ENCODE measurements at places on chromosomes 5 and 9. TPM values are rescaled to one million over a fixed set of nuclear protein-coding genes. Genes with fewer than 3 reads are reported as not detected.

DNA sequence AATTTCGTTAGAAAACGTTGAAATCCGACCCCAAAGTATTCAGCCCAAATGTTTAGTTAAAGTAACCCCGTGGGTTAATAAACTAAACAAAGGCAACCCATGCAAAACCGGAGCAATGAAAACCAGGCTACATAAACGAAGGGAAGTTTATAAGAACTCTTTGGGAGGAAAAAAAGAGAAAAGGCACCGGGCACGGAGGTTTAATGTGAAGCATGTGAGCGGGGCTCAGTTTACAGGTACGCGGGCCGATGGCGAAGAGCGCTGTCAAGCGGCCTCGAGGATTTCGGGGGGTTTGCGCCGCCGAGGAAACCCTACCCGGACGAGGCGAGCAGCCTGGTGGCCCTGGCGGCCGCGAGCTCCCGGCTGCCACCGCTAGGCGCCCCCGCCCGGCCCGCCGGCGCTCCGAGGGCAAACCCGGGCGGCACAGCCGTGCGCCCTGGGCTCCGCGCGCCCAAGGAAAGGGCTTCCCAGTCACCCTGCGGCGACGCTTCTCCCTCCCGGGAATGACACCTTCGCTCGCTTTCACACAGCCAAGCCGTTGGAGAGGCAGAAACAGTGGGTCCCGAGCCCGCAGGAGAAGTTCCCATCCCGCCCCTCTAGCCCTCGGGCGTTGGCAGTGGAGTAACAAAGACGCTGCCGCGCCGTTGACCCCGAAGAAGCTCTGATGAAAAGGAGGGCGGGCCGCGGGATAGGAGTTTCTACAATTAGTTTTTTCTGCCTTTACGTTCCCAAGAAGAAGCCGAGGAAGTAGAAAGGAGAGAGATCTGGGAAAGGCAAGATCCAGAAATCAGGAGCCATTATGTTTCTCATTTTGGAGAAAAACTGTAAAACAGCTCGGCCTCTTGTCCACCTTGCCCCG is 126.0 kb downstream of the TMEM174 start:
- H3K27ac ChIP-seq: no peak overlapping the region
- no peak overlapping the region for H3K4me3 ChIP-seq
- no peaks in the 10 kb centered on the region for H3K4me1 ChIP-seq
- no peak for DNase-seq
- H3K27me3 ChIP-seq: peaks cover 81% of the 10 kb centered on the region

DNA sequence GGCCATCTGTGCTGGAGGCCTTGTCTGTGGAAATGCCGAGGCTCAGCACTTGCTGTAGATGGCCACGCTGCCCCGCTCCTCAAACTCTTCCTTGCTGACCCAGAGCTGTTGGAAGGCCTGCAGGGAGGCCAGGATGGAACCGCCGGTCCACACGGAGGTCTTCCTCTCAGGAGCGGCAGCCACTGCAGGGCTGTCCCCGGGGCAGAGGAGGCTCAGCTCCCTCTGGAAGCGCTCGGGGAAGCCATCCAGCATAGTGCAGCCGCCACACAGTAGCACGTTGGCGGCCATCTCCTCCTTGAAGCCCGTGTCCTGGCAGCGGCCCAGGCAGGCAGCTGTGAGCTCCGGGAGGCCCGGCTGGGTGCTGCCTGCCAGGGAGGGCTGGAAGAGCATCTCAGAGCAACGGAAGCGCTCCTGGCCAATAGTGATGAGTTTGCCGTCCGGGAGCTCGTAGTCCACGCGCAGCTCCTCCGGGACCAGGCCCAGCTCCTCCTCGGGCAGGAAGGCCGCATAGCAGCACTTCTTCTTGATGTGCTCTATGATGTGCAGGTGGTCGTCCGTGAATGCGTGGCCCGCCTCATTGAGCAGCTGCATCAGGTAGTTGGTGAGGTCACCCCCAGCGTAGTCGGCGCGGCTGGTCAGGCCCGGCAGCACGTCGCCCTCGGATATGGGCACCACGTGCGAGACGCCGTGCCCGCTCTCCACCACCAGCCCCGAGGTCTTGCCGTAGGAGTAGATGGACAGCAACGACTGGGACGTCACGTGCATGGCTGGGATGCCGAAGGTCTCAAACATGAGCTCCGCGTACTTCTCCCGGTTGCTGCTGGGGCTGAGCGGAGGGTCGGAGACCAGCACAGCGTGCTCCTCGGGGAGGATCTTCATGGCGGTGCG is 901 bp downstream of the ACTL7B start:
- H3K36me3 ChIP-seq: no peaks in the 10 kb centered on the region
- H3K4me3 ChIP-seq: no peak overlapping the region
- no peaks in the 10 kb centered on the region for H3K4me1 ChIP-seq
- no peaks in the 10 kb centered on the region for H3K27me3 ChIP-seq
- H3K27ac ChIP-seq: no peak overlapping the region
- DNase-seq: no peak

Gene SV2C
- total RNA-seq: 0.37 TPM

- H3K4me1 ChIP-seq: no peaks in the 10 kb centered on the region
- no peaks in the 10 kb centered on the region for H3K36me3 ChIP-seq
- H3K27me3 ChIP-seq: no peaks in the 10 kb centered on the region
- DNase-seq: no peak
Observed at GRCh38 chr9:120336021-120336752, 243.8 kb downstream of the CDK5RAP2 start.

DNA sequence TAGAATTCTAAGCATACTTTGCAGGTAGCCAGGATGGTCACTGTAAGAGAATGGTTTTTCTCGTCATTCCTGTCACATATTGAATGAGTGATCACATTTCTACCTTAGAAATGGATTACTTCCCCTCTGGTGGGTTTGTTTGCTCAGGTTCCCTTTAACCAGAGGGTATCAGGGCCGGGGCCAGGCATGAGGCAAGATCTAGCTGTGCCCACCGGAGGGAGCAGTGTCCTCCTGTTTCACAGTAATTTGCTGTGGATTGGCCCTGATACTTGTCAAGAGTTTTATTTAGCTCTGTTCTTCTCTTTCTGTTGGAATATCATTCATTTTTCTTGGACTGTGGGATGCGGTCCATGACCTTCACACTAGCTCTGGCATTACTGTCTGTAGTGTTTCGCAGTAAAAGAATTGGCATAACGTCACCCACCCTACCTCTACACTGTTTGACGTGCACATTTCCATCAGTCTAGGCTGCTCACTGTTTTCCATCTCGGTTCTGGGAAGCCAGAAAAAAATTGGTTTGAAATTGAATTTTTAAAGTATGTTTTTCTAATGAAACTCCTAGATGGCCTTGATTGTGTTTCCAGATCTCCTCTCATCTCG is 42.4 kb upstream of the ZBED3 start:
- H3K27me3 ChIP-seq: no peaks in the 10 kb centered on the region
- DNase-seq: no peak
- no peaks in the 10 kb centered on the region for H3K4me1 ChIP-seq
- H3K27ac ChIP-seq: no peak overlapping the region

GRCh38 chr5:132134384-132134783 is 60.8 kb downstream of the CSF2 start:
- H3K4me3 ChIP-seq: no peak overlapping the region
- no peaks in the 10 kb centered on the region for H3K36me3 ChIP-seq
- H3K4me1 ChIP-seq: no peaks in the 10 kb centered on the region

Gene OR1Q1
- not detected for total RNA-seq

Gene SOHLH1
- total RNA-seq: not detected

GRCh38 chr9:20125727-20126126 is 336.9 kb upstream of the SLC24A2 start:
- H3K4me3 ChIP-seq: no peak overlapping the region
- H3K27ac ChIP-seq: no peak overlapping the region
- no peaks in the 10 kb centered on the region for H3K4me1 ChIP-seq
- no peaks in the 10 kb centered on the region for H3K36me3 ChIP-seq

All from left lung (tissue), 14 donors.